CD4-positive, alpha-beta T cell treated with Interferon gamma for 1 hour (primary cell): ENCODE measurements at places on chromosomes 16 and 17.

GRCh38 chr17:33709881-33710280 lies 416.8 kb upstream of the ASIC2 start:
- no peak for DNase-seq

DNA sequence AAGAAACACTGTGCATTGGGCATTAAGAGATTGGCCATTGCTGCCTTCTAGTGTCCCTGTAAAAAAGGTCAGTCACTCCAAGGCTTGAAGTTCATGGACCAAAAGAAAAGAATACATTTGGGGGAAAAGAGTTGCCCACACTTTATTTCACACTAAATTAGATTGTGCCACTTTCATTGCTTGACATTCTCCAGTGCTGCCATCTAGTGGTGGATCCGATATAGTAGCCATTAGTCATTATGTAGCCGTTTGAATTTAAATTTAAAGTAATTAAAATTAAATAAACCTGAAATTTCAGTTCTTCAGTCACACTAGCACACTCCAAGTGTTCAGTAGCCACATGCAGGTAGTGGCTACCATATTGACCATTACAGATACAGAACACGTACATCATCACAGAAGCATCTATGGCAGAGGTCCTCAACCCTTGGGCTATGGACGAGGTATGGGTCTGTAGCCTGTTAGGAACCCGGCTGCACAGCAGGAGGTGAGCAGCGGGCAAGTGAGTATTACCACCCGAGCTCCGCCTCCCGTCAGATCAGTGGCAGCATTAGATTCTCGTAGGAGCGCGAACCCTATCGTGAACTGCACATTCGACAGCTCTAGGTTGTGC lies 21.9 kb upstream of the CDH5 start:
- DNase-seq, result no peak

DNA sequence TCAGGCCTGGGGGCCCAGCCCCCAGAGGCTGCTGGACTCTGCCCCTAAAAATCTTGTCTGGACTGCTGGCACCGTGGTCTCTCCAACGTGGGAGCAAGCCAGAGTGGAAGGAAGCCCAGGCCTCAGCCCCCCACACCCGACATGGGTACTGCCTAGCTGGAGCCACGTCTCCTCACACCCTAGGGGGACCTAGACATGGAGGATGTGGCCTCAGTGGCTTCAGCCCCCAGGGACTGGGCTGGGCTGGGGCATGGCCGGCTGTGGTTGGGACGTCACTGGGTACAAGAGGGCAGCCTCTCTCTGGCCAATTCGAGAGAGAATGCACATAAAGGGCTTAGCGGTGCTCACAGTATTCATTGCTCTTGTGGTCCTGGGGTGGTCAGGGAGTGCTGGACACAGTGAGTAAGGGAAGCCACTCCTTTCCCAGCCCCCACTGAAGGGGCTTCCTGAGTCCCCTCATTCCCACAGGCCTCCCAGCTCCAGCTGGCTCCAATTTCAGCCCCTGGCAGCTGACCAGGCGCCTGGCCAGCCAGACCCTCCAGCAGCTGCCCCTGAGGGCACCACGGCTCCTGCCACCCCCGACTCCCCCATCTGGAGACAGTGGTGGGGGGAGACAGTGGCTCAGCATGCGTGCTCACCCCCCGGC lies 1.1 kb downstream of the CDH15 start:
- no peak for DNase-seq

GRCh38 chr17:48541036-48541576 lies 3.8 kb downstream of the HOXB2 start:
- DNase-seq, result no peak
